GM13977 (cell line): ENCODE measurements at places on chromosomes 2 and 18.

GRCh38 chr18:10841203-10841602 is 308.2 kb downstream of the PIEZO2 start:
- no peak for DNase-seq

- DNase-seq: no peak
Observed at GRCh38 chr18:79543861-79544385, 135.7 kb upstream of the CTDP1 start.

- DNase-seq: no peak
Observed at GRCh38 chr2:62304429-62305417, 108.8 kb downstream of the B3GNT2 start.

DNA sequence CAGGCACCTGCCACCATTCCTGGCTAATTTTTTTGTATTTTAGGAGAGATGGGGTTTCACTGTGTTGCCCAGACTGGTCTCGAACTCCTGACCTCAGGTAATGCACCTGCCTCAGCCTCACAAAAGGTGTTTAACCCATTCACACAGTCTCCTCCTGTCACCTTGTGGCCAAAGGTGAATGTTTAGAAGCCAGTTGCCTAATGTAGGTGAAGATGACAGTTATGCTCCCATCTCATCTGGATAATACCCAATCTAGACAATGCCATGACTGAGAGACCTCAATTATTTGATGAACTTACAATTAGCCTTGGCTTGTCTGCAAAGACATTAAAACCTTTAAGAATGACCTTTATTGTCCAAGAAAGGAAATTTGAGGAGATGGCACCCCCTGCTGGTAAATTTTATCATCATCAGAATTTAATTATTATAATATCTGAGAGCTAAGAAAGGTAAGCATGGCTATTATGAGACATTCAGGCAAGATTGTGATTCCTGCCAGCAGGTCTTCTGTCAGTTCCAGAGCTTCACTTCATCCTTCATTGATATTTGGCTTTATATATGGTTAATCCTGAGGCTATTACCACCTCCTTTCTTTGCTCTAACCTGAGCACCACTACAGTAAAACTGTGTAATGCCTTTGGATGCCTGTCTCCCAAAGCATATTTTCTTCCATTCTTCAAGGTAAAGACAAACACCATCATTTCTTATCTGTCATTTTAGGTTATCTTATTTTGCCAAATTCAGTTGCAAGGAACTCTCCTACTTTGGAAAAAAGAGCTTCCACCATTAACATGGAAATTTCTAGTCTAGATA is 117.6 kb downstream of the FAM124B start:
- no peak for DNase-seq

DNA sequence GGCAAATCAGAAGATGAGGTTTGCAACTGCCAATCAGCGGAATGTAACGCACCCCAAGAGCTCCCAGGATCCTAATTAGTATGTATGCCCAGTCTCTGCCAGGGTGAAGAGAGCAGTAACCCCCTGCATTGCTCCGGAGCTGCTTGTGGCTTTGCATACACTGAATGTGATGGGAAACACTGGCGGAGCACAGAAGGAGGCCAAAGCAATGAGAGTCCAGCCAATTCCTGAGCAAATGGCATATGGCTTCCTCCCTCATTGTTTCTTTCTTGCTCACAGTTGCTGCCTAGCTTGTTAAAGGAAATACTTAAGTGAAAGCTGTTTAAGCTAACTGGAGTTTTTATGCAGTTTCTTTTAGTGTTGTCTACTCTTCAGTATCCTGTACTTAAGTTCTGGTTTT is 343.5 kb upstream of the NT5C1B start:
- DNase-seq: no peak

GRCh38 chr2:150847578-150847977 is 360.1 kb upstream of the RND3 start:
- DNase-seq: no peak

DNA sequence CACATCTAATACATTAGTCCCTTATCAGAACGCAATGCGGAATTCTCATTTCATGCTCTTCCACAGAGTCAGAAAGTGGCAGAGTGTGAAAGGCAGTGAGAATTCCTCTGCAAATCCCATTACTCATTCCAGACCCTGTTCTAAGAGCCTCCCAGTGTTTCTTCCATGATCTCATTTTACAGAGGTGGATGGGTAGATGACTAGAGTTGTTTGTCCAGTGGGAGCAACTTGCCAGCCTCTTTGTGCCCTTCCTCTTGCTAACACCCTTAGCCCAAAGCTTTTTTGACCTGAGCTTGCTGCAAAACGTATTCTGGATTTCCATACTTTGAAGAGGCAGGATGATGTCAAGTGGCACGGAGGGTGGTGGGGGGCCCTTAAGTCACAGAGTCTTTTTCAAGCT is 467.7 kb upstream of the RGPD4 start:
- no peak for DNase-seq
